ENCODE measurements at places on chromosomes 3 and 15.

DNA sequence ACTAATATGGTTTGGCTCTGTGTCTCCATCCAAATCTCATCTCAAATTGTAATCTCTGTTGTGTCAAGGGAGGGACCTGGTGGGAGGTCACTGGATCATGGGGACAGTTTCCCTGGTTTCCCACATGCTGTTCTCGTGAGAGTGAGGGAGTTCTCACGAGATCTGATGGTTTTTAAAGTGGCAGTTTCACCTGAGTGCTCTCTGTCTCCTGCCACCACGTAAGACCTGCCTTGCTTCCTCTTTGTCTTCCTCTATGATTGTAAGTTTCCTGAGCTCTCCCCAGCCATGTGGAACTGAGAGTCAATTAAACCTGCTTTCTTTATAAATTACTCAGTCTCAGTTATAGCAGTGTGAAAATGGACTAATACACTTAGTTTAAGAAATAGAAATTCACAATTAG, 228.9 kb downstream of the CD47 start:
- DNase-seq = no peak

DNA sequence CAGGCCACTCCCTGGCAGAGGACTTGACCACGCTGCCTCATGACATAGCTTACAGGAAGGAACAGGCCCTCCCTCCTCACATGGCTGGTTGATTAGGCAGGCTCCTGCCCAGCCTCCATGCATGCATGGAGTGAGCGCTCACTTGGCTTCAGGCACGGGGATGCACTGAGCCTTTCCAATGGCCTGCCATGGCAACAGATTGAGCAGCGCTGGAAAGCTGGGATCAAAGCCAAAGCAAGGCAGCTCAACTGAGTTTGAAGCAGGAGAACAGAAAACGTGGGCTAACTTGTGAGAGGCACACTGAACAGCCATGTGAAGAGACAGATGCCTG, 5.9 kb upstream of the GRAMD2A start:
- no peak for DNase-seq

DNA sequence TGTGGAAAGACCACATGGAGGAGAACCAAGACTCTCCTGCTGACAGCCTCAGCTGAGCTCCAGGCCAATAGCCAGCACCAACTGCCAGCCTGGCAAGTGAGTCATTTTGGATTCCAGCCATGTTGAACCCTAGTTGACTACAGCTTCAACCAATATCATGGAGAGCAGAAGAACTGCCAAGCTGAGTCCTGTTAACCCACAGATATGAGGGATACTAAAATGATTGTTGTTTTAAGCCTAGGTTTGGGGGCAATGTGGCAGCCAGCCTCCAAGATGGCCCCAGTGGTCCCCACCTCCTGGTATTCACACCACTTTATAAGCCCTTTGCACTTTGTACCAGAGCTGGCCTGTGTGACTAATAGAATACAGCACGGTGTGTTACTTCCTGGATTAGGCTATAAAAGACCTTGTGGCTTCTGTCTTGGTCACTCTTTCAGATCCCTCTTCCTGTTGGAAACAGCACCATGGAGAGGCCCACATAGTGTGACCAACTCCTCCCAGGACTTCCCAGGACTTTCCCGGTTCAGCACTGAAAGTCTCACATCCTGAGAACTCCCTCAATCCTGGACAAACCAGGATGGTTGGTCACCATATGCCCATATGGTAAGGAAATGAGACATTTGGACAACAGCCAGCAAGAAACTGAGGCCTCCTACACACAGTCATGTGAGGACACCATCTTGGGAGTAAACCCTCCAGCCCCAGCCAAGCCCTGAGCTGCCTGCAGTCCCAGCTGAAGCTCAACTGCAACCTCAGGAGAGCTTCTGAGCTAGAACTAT, 32.4 kb upstream of the CDV3 start:
- DNase-seq = no peak

DNA sequence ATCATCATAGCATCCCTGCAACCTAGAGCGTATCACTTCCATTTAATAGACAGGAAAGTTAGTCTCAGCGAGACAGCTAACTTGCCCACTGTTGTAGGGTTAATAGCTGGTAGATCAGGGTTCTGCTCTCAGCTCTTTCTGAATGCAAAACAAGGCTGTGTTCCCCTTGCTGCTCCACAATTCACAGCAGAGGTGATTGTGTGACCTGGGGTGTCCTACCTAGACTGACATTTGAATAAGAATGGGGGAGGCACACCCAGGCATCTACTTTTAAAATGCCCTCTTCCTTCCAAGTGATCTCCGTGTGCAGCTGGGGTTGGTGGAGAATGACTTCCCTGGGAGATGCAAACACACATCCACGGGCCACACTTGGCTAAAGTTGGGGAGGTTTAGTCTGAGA, 43.0 kb upstream of the CACNA2D3 start:
- no peak for DNase-seq
